Activated CD4-positive, alpha-beta T cell treated with anti-CD3 and anti-CD28 coated beads for 4 hours (primary cell): ENCODE measurements at places on chromosomes 1 and 21.

- no peak for DNase-seq
These were observed 283.4 kb downstream of the KCNH1 start for GRCh38 chr1:210850556-210850955.

- DNase-seq: no peak
These were observed 413.9 kb downstream of the NCAM2 start for GRCh38 chr21:21412096-21412495.

DNA sequence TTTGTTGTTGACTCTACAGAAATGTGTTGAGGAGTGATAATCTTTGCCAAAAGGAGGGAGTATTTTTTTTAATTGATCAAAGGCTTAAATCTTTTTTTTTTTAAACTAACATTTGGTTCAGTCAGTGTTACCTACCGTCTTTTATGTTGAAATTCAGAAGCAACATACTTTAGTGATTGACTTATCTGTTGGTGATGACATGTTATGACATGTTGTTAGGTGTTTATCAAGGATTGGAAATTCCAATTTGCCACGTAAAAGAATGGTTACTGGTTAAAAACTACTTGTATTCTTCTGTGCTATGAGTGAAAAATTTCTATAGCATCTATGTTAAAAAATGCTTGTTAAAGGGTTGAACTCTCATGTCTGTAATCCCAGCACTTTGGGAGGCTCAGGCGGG, 61.2 kb downstream of the DNM3 start:
- DNase-seq: no peak

GRCh38 chr21:26388731-26389231, 184.3 kb downstream of the CYYR1 start:
- no peak for DNase-seq

- DNase-seq: no peak
These were observed 3.0 kb downstream of the ARTN start for GRCh38 chr1:43936431-43937151.

GRCh38 chr21:35469498-35469897, 420.4 kb upstream of the RUNX1 start:
- no peak for DNase-seq

GRCh38 chr1:109114342-109114674, 393 bp downstream of the ELAPOR1 start:
- DNase-seq: no peak

DNA sequence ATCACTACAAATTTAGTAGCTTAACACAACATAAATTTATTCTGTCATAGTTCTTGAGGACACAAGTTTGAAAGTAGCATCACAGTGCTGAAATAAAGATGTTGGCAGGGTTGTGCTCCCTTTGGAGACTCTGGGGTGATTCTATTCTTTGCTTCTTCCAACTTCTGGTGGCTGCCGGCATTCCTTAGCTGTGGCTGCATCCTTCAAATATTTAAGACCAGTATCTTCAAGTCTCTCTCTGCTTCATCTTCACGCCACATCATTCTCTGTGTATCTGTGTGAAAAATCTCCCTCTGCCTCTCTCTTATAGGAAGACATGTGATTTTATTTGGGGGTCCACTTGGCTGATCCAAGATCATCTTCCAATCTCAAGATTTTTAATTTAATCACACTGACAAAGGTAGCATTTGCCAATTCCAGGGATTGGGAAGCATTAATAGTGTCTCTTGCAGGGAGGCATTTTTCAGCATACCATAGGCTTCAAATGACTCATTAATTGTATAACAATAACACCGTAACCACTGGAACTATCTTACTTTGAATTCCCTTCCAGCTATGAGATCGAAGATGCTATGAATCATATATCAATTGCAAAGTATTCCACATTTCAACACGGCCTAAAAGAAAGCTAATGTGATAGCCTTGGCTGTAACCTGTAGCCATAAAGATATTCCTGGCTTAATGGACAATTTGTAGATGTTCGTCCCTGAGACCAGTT, 74.6 kb downstream of the DPT start:
- DNase-seq: no peak

DNA sequence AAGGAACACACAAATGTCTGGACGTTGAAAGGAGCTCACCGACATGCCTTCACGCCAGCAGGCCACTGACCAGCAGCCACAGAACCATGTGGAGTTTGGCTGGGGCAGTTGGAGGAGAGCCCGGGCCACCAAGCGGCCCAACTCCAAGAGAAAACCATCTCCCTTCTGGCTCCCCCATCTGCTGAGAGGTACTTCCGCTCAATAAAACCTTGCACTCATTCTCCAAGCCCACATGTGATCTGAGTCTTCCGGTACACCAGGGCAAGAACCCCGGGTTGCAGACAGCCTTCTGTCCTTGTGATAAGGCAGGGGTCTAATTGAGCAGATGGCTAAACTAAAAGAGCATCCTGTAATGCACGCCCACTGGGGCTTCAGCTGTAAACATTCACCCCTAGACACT, 24.4 kb downstream of the RGS4 start:
- no peak for DNase-seq

- no peak for DNase-seq
These were observed 18.8 kb upstream of the EPS8L3 start for GRCh38 chr1:109782514-109782913.

- no peak for DNase-seq
These were observed 1.0 kb upstream of the TNNI1 start for GRCh38 chr1:201422436-201423030.

GRCh38 chr1:155012776-155013602, 10.4 kb downstream of the ZBTB7B start:
- no peak for DNase-seq

- DNase-seq: no peak
These were observed 108.0 kb downstream of the LBR start for GRCh38 chr1:225319871-225320270.

- no peak for DNase-seq
These were observed 908 bp upstream of the ELK4 start for GRCh38 chr1:205632669-205633169.

- no peak for DNase-seq
These were observed 12.8 kb downstream of the GFI1 start for GRCh38 chr1:92473781-92474495.

- no peak for DNase-seq
These were observed 15.0 kb downstream of the ITGB2 start for GRCh38 chr21:44905728-44906090.

- DNase-seq: no peak
These were observed 95.2 kb downstream of the ITPKB start for GRCh38 chr1:226643611-226644540.

GRCh38 chr21:40102682-40103081, 235.4 kb downstream of the PCP4 start:
- DNase-seq: no peak

- DNase-seq: no peak
These were observed 26.4 kb downstream of the TIAM1 start for GRCh38 chr21:31317688-31318087.

GRCh38 chr1:14869187-14869586, 270.7 kb downstream of the KAZN start:
- no peak for DNase-seq

DNA sequence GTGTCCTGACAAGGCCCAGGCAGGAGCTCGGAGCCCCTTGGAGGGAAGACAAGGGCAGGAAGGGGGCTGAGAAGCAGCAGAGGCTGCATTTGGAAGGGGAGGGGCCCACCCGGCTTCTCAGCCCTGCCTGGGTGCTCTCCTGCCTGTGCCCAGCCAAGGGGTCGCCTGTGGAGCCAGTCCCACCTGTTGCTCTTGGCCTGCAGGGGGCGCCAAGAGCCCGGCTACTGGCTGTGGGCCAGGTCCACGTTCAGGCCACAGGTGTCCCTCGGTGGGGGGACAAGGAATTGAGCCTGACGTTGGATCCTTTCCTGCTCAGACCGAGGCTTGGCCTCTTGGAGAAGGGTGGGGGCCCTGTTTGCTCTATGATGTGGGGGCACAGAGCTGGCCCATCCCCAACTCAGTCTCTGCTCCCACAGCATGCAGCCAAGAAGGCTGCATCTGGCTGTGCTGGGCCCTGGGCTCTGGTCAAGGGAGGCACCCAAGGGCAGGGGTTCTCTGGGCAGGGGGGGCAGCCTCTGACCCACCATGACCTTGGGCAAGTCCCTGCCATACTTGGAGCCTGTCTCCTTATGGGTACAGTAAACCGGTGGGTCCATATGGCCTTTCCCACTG, 10.9 kb downstream of the WNT4 start:
- DNase-seq: peak; percentile 50

DNA sequence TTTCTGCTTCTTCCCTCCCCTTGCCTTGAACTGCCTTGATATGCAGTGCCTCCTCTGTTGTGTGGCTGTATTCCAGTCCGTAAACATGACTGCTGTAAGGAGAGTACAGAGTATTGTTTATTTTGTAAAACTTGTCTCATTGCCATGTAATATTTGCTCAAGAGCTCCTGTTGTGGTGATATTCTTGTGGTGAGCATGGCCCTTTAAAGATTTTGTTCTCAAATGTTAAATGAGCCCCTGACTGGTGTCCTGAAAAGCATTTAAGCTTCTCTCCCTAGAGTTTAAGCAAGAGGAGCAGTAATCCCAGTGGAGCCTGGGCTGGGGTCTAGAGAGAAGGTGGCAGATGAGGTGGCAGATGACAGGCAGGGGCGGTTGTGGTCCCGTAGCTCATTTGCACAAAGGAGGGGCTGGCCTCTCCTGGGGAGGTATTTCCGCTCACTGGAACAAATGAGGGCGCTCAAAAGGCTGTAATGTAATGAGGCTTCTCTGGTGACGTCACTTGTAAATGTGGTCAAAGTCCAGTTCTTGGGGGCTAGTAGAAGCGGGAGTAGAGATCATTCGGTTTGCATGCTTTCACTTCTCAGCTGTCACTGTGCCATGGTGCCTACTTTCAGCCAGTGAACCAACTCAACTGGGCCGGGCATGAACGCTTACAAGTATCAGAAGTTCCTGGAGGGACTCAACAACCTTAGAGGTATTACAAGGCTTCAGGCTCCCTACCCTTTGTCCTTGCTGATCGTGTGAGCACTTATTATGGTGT, 46.0 kb upstream of the MACF1 start:
- DNase-seq: no peak

DNA sequence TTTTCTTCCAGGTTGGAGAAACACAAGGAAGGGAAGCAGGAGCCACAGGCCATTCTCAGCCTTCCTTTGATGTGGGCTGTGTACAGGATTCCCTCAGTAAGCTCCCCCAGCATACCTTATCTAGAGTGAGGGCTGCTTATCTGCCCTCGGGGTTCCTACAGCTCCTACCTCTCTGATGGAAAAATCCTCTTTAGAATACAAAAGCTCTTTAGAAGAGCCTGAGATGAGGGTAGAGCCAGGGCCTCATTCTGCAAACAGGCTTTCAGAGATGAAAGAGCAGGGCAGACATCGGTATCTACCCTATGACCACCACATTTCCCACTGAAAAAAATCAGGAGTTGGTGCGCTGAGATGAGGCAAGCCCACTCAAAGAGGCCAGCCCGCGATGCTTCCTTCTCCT, 85.1 kb downstream of the PLPP3 start:
- DNase-seq: no peak

DNA sequence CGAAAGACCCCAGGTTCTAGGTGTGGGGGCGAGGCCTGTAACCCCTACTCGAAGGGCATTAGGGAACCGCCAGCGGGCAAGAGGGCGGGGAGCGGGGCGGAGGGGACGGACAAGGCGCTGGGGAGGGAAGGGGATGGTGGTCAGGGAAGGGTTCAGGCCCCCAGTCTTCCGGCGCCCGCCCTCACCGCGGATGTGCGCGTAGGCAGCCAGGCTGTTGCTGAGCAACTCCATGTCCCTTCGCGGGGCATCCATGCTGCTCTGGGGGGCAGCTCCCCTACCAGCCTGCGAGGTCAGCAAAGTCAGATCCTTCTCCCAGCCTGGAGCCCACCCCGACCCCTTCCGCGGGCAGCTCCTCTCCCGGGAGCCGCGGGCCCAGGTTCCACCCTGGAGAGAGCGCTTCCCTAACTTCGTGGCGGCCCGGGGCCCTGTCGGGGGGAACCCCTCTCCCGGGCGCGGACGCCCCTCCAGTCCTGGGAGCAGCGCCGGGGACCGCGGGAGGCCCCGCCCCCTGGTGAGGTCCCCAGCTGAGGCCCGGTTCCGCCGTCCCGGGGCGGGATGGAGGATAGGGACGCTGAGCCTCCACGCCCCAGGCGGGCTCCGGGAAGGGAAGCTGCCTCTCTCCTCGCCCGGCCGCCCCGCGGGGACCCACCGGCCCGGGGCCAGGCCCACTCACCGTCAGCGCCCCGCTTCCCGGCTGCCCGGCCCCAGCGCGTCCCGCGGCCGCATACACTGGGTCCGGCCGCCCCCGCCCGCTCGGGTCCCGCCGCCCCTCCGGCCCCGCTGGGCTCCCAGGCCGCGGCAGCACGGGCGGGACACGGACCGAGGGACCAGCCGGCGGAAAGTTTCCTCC, 434 bp downstream of the EVA1B start:
- DNase-seq: no peak

GRCh38 chr1:239718571-239718970, 332.2 kb downstream of the CHRM3 start:
- DNase-seq: no peak

DNA sequence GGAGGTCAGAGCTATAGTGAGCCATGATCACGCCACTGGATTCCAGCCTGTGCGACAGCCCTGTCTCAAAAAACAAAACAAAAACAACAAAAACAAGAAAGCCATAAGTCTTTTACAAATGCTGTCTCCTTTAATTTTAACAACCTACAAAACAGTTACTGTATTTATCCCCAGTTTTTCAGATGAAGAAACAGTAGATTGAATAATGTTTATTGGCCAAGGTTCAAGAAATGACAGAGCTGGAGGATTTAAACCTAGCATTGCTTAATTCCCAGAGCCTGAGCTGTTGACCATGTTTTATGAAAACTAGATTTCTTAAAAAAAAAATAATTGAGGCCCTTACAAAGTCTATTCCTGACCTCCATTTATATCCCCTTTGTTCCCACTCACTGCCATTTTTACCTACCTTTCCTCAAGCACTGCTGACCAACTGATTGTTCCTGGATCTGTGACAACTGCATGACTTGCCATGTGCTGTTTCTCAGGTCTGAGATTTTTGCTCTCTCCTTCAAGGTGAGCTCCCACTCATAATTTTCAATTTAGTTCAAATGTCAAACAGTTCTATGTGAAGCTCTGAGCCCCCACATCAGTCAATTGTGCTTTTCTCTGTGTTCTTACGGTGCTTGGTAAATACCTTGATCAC, 140.8 kb downstream of the CHRM3 start:
- no peak for DNase-seq

GRCh38 chr1:187294421-187295201, 465.9 kb downstream of the PLA2G4A start:
- DNase-seq: no peak

- DNase-seq: peak; percentile 26
These were observed 41.6 kb downstream of the FAAP20 start for GRCh38 chr1:2152954-2153353.

DNA sequence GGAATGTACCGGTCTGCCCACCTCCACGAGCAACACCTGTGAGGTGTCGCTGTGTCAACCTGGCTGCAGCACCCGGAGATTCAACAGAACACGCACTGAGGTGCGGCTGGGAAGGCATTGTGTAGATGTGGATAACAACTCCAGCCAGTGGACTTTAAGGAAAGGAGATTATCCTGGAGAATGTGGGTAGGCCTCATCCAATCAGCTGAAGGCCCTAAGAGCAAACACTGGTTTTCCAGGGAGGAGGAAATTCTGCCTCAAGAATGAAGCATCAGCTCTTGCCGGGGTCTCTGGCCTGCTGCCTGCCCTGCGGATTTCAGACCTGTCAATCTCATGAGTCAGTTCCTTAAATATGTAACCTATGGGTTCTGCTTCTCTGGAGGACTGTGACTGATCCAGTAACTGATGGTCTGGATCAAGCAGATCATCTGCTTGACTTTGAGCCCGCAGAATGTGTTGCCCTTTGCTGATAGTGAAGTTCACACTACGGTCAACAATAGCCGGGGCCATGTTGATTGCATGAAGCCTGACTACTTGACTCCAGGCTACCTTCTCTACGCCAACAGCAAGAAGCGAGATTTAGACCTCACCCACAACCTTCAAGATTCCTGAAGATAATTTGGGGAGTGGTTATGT, 15.9 kb upstream of the PRDM15 start:
- DNase-seq: no peak

- no peak for DNase-seq
These were observed 26.9 kb upstream of the C1orf21 start for GRCh38 chr1:184359909-184360308.
